ENCODE measurements at places on chromosomes 13 and 19.

GRCh38 chr19:1351381-1351851 is 32.3 kb upstream of the NDUFS7 start:
- no peak for DNase-seq

DNA sequence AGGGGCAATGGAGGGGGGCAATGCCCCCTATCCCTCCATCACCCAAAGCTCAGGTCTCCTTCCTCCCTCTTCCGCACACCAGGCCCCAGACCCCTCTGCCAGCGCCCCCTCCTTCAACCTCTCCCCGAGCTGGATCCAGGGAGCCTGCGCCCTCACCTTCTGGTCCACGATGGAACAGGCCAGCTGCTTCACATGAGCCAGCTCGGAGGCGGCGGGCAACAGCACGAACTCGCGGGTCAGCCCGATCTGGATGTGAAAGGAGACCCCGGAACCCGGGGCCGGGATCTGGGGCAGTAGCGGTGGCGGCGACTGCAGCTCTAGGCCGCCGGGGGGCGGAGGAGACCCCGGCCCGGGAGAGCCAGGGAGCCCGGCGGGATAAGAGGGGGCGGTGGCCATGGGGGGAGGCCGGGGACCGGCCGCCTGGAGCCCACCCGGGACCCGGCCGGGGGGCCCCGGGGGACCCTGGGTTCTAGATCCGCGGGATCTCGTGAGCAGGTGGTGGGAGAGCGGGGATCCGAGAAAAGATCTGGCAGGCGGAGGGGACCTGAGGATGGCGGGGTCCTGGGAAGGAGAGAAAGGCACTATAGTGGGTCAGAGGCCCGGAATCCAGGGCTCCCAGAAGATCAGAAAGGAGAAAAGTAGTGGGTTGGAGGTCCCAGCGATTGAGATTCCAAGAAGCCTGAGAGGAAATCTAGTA is 791 bp downstream of the PRKD2 start:
- no peak for DNase-seq

- DNase-seq: no peak
These were observed 495 bp downstream of the KCNA7 start for GRCh38 chr19:49071860-49072547.

- no peak for DNase-seq
These were observed at the start of gene FPR3 for GRCh38 chr19:51794885-51795490. TSS of gene FPR3 (plus strand) at chr19:51795157. CDS start at chr19:51823749, 28,592 bp downstream.

- no peak for DNase-seq
These were observed 1261.0 kb upstream of the SLC10A2 start for GRCh38 chr13:104327211-104327610.

Measured in activated CD4-positive, CD25-positive, alpha-beta regulatory T cell treated with anti-CD3 and anti-CD28 coated beads, Interleukin-2, amount 50 U/mL, for 72 hours (primary cell).